ENCODE measurements at places on chromosomes 7 and 10.

GRCh38 chr10:90723416-90724068 is 134.3 kb downstream of the HTR7 start:
- no peak for DNase-seq

DNA sequence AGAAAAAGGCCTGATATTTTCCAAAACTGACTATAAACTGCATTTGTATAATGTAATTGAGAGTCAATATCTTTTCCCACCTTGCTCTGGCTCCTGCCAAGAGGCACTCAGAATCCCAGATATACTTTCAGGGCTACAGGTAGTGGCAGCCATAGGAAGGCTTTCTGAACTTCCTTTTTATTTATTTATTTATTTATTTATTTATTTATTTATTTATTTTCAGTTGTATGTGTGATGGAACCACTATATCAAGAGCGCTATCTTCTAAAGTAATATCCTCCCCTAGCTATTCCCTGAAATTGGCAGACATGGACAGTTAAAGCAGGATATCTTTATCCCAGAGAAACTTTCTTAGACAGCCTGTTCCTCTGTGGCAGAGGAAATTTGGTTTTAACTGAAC is 86.7 kb downstream of the SEMA3E start:
- DNase-seq: no peak

GRCh38 chr10:92354587-92354986 is 63.6 kb downstream of the MARCHF5 start:
- no peak for DNase-seq

DNA sequence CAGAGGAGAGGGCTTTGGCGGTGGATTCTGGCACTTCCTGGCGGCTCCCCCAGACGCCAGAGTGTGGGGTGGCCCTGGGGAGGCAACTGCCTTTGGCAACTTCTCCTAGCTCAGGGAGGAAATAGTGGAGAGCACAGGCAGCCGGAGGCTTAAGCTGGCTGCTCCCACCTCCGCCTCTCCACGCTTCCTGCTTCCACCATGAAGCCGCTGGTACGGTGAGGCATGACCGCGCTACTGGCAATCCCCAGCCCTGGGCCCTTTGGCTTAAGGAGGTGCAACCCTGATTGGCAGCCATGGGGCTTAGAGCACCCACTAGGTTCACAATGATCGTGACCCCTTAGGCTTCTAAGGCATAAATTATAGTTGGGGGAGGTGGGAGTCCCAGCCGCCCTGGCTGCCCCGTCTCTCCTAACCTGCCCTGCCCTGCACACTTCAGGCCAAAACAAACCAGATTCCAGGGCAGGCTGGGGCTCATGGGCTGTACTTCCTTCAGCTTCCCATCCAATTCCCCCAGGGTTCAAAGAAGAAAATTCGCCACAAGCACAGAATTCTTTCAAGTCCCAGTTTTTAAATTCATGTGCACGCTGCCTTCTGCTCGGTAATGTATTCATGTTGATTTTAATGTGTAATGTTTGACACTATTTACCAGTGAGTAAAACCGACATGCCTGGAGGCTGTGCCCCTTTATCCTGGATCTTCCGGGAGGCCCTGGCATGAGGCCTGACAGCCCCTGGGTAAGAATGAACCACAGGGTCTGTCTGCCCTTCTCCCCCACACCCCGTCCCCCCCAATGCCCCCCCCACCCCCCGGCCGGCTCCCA is 90.7 kb upstream of the LRRC4 start:
- DNase-seq: no peak

- DNase-seq: no peak
Measured at GRCh38 chr7:139695588-139695987, 82.2 kb downstream of the HIPK2 start.

DNA sequence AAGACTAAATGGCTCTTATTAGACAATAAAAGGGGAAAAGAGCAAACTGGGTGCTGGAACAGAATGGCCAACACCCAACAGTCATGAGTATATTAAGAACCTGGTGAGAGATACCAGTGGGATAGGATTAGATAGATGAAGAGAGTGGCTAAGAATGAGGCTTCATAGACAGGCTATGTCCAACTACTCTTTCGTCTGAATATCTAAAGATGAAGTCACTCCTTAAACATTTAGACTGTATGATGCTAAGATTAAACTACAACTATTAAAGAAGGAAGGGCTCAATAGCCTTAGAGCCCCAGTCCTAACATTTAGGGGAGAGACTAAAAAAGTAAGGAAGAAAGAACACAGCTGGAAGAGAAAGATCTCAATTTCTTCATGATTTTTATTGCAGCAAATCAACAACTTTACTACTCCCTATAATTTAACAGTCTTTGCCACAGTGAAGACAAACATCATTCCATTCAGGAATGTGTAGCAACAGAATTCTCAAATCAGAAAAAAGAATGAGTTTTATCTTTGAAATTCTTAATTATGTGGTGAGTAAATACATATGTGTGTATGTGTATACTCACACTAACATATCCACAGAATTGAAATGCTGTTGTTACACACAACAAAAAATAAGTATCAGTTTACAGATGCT is 45.6 kb downstream of the CACNA2D1 start:
- DNase-seq: no peak

DNA sequence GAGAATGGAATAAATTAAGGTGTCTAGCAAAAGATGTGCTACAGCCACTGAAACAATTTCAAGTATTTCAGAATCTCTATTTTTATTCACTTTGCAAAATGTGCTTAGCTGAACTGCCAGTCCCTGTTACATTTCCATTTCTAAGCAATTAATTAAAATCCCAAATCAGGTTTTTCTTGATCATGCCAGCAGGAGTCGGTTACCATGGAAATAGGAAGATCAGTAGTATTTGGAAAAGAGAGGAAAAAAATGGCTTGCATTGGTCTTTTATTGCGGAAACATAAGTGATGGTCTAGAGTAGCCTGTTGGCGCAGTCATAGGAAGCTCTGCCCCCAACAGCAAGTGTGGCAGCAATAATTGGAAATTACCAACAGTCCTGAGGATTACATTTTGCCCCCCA is 867.1 kb downstream of the GATA3 start:
- no peak for DNase-seq

GRCh38 chr10:14918964-14919363 is 34.9 kb downstream of the DCLRE1C start:
- DNase-seq: no peak

GRCh38 chr7:118259115-118259514 is 34.6 kb downstream of the ANKRD7 start:
- DNase-seq: no peak

Data from NCI-H1694 (cell line).